ENCODE measurements at places on chromosomes 4 and X.
A peak's percentile ranks its signal among the peaks of the same experiment; 100 is the strongest.

DNA sequence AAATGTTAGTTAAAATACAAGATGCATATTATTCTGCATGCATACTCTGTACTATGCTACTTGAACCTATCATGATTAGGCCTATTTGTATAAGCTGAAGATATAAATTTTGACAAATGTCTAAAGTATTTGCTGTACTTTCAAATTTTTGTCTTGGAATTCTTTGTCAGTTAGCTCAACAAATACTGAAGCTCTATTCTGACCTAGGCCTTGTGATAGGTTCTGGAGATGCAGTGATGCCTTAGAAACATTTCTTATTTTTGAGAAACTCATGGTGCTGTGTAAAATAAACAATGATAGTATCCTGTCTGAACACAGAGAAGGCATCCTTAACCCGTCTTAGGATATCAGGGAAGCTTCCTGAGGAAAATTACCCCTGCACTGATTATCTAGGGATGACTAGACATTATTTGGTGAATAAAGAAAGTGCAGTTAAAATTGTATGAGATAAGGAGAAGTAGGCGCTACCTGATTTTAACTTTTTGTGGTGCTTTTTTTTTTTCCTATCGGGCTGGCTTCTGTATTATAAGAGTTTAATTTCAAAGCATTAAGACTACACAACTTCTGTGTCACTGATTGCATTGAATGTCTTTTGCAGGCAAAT, 43.4 kb downstream of the MOB1B start:
- H3K36me3 ChIP-seq, result peaks cover 2% of the 10 kb centered on the region
- no peak overlapping the region for H3K4me3 ChIP-seq
- H3K27ac ChIP-seq, result no peak overlapping the region
- DNase-seq, result no peak
- no peaks in the 10 kb centered on the region for H3K4me1 ChIP-seq

GRCh38 chrX:19388064-19388679, 44.4 kb downstream of the PDHA1 start:
- no peak overlapping the region for H3K4me3 ChIP-seq
- no peak overlapping the region for H3K27ac ChIP-seq
- no peak for DNase-seq
- H3K4me1 ChIP-seq, result no peaks in the 10 kb centered on the region
- H3K36me3 ChIP-seq, result no peaks in the 10 kb centered on the region

DNA sequence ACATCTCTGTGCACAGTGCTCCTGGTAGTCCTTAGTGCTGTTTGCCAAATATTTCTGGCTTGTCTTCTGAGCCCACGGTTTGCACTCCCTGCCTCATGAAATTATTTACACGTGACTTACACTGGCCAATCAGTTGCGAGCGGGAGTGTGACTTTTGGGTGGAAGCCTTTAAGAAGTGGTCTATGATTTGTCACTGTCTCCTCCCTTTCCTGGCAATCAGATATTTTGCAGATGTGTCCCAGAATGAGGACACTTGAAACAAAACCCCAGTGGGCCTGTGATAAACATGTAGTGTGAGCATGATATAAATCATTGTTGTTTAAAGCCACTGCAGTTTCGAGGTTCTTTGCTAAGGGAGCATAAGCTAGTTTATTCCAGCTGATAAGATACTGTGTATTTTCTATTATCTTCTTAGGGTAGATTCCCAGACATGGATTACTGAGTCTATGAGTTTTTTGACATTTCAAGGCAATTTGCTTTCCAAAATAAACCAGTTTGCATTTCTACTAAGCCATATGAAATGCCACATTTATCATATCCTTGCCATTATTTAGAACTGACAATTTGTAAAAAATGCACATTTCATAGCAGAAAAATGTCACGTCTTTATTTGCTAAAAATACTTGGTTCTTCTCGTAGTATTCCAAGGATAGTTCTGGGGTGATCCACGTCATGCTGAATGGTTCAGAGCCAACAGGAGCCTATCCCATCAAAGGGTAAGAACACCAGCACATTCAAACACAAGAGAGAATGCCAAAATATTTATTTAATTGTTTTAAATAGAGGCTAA, 12.0 kb downstream of the BST1 start:
- no peak for DNase-seq
- no peaks in the 10 kb centered on the region for H3K27me3 ChIP-seq
- no peaks in the 10 kb centered on the region for H3K36me3 ChIP-seq
- H3K4me1 ChIP-seq, result no peaks in the 10 kb centered on the region
- H3K27ac ChIP-seq, result no peak overlapping the region

GRCh38 chr4:30854531-30854930, 134.4 kb downstream of the PCDH7 start:
- H3K4me1 ChIP-seq, result no peaks in the 10 kb centered on the region
- no peak for DNase-seq
- no peaks in the 10 kb centered on the region for H3K36me3 ChIP-seq
- H3K4me3 ChIP-seq, result no peak overlapping the region
- no peaks in the 10 kb centered on the region for H3K27me3 ChIP-seq

DNA sequence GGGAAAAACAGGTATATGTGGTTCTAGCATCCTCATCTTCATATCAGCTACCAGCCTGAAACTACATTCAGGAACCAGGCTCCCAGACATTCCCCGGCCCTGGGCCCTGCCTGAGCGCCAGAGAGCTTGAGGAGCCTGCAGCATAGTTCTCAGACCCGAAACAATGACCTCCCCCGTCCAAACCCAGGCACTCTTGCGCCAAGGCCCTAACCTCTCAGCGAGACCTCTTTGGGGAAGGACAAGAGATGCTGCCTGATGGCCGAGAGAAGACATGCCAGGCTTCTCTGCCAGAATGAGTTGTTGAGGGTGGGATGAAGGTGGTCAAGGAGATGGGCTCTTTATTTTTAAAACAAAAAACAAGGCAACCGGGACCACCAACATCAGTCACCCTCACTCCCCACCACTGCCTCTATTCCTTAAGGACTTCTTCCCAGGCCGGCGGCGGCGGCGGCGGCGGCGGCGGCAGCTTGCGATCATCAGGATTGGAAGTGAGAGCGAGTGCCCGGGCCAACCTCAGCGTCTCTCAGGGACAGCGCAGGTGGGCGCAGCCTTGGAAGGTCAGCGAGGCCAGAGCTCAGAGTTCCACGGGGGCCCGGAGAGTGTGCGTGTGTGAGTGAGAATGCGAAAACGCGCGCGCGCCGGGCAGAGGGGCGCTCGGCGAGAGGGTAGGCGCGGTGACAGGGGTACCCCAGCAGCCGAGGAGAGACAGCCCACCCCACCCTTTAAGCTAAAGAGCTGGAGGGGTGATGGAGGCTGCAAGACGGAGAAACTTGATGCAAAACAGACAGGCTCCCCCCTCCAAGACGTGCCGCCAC, 601 bp downstream of the INPP4B start:
- H3K4me3 ChIP-seq, result peak overlapping the region; percentile 89
- H3K27ac ChIP-seq, result peak overlapping the region; percentile 84
- peak; percentile 11 for DNase-seq
- H3K36me3 ChIP-seq, result no peaks in the 10 kb centered on the region
- H3K27me3 ChIP-seq, result peaks cover 10% of the 10 kb centered on the region

DNA sequence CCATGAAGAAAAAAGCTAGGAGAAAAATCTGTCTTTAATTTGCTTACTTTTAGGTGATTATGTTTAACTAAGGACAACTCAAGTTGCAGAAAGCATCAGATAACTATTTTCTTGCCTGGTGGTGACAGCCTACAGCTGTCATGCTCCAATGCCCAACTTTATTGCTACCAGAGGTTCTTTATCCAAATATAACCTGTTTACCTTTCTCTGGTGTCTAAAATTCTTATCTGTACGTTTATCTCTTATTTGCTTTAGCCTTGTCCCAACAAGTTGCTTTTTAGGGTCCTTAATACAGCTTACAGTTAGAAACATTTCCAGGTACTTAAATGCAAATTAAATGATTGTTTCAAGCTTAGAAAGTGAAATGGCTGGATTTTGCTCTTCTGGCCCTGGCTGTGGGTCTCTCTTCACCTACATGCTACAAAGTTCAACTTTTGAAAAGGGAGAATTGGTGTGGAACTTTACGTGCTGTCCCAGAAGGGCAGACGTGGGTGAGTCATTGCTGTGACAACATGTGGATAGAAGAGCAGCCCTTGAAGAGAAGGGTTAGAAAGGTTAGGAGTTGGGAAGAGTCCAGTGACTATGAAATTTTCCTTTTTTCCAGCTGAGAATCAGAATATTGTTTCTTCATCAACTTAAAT, 60.7 kb downstream of the HPGD start:
- no peak overlapping the region for H3K4me3 ChIP-seq
- no peaks in the 10 kb centered on the region for H3K4me1 ChIP-seq
- no peaks in the 10 kb centered on the region for H3K36me3 ChIP-seq
- no peak for DNase-seq

DNA sequence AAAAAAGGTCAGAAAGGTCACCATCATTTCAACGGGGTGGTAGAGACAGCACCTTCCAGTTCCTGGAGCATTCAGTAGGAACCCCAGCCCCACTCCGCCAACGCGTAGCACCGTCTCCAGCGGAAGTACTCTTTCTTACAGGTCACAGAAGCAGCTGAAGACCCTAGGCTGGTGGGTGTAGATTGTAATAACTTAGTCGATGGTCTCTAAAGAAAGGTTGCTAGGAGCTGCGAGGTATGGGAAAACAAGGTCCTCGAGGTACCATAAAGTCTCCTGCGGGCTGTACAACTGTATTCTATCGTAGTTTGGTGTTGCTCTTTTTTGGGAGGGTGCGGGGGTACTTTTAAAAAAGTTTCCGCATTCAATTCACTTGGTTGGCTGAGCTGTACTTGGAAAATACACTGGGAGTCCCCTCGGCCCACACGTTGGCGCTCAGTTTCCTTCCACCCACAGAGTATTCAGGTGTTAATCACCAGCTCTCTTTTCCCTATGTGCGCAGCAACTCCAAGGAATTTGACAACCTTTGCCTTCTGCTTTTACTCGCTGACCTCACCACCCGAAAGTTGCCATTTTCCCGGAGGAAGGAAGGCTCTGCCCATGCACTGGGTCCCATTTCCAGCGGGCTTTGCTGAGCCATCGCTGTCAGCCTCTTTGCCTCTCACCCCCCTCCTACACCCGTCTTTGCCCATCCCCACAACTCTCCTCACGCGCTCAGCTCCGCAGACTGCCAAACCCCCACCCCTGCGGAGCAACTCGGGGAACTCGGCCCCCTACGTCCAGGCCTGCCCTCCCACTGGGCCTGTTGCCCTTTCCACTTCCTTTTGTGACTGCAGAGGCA, 4.8 kb upstream of the SOX3 start:
- peaks cover 2% of the 10 kb centered on the region for H3K36me3 ChIP-seq
- H3K27ac ChIP-seq, result no peak overlapping the region
- no peak for DNase-seq
- H3K27me3 ChIP-seq, result peaks cover 39% of the 10 kb centered on the region
- no peaks in the 10 kb centered on the region for H3K4me1 ChIP-seq
- no peak overlapping the region for H3K4me3 ChIP-seq

DNA sequence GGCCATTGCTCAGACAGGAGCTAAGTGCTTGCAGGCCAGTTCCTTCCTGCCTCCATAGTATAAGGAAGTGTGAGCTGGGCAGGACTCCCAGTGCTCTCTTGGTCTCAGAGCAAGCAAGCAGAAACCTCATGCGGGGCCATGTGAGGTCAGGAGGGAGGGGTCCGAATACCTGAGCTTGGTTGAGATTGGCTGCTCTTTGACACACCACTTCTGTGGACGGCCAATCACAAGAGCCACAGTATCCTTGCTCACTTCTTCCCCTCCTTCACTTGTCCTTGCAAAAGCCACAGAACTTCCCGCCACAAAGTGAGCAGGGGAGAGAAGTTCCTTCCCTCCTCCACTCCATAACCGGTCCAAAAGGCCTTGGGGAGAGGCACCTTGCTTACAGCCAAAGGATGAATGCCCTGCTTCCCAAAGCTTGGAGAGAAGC, 56.7 kb downstream of the PRPS1 start:
- no peaks in the 10 kb centered on the region for H3K36me3 ChIP-seq
- H3K4me3 ChIP-seq, result no peak overlapping the region
- H3K27me3 ChIP-seq, result no peaks in the 10 kb centered on the region

DNA sequence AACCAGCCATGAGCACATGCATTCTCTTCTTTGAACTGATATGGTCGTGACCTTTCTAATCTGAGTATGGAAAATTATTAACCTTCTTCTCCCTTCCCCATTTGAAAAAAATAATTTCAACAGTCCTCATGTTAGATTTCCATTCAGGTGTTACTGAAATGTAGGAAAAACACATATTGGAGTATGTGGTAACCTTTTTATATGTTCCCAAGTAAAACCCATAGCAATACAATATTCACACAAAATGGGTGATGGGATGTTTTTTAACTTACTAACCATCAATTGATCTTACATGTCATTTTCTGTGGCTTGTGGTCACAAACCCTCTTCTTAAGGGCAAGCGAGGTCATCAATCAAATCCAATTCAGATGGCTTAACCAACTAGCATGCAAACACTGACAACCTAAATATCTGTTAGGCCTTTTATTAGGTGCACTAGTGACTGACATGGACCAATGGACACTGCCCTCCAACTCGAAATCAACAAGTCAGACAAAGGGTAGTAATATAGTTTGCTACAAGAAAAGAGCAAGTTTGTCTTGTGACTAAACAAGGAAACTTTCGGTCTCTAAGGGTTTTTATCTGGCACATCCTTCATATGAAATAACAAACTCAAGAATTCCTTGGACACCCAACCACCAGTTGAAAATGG, 74.3 kb downstream of the CAMK2D start:
- peaks cover 64% of the 10 kb centered on the region for H3K4me1 ChIP-seq
- peaks cover 37% of the 10 kb centered on the region for H3K36me3 ChIP-seq
- peak; percentile 37 for DNase-seq
- no peaks in the 10 kb centered on the region for H3K27me3 ChIP-seq
- no peak overlapping the region for H3K4me3 ChIP-seq
- no peak overlapping the region for H3K27ac ChIP-seq

DNA sequence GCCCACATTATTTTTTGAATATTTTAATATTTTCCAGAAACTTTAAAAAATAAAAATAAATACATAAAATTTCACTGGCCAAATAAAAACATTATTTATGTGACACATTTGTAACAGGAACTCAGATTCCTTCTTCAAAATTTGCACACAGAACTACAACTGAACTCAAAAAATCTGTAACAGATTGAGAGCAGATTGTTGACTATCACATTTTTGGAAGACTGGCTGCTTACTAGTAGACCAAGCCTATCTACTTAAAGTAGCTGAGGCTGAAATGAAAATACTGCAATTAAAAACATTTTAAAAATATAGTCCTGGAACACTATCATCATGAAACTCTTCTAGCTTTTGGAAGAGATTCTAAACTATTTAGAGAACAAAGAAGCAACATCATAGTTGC, 203.9 kb downstream of the SH3BGRL start:
- DNase-seq, result no peak
- H3K4me1 ChIP-seq, result no peaks in the 10 kb centered on the region
- H3K27me3 ChIP-seq, result no peaks in the 10 kb centered on the region

- H3K27me3 ChIP-seq, result no peaks in the 10 kb centered on the region
- H3K4me1 ChIP-seq, result no peaks in the 10 kb centered on the region
- H3K27ac ChIP-seq, result no peak overlapping the region
- H3K4me3 ChIP-seq, result no peak overlapping the region
- no peaks in the 10 kb centered on the region for H3K36me3 ChIP-seq
Measured at GRCh38 chr4:172751550-172751949, 417.1 kb upstream of the GALNT7 start.

- peaks cover 9% of the 10 kb centered on the region for H3K4me1 ChIP-seq
- DNase-seq, result no peak
- peaks cover 7% of the 10 kb centered on the region for H3K27me3 ChIP-seq
- H3K4me3 ChIP-seq, result no peak overlapping the region
- H3K36me3 ChIP-seq, result no peaks in the 10 kb centered on the region
Measured at GRCh38 chr4:48028696-48029095, 12.1 kb downstream of the NIPAL1 start.

- H3K4me1 ChIP-seq, result peaks cover 1% of the 10 kb centered on the region
- no peak overlapping the region for H3K4me3 ChIP-seq
- peaks cover 16% of the 10 kb centered on the region for H3K27me3 ChIP-seq
- no peaks in the 10 kb centered on the region for H3K36me3 ChIP-seq
- no peak for DNase-seq
Measured at GRCh38 chrX:100417681-100418080, 7.6 kb upstream of the PCDH19 start.

Measured in activated CD4-positive, alpha-beta T cell treated with anti-CD3 and anti-CD28 coated beads, Interleukin-2, amount 10 ng/mL, durations not matched to agents 7 days and 5 days (primary cell).